ENCODE measurements at places on chromosomes 16 and 17.

DNA sequence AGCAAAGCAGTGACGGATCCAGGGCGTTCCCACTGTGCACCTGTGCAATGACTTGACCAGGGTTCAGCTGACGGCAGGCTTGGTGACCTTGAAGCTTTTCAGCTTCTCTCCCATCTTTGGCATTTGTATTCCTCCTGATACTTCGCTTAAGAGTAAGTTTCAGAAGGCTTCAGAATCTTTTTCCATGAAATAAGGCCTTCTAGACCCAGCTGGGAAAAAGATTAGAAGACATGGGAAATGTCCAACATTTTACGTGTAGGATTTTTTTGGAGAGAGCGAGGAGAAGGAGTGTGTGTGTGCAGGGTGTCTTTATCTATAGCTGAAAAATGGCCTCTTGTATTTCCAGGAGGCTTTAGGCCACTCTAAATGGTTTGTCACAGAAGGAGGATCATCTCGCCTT is 104.1 kb downstream of the BANP start:
- H3K36me3 ChIP-seq, result peaks cover 6% of the 10 kb centered on the region
- no peaks in the 10 kb centered on the region for H3K27me3 ChIP-seq
- no peak for DNase-seq
- no peak overlapping the region for H3K4me3 ChIP-seq

GRCh38 chr17:21036361-21036881 is 6.4 kb downstream of the USP22 start:
- no peak for DNase-seq
- H3K36me3 ChIP-seq, result peaks cover 3% of the 10 kb centered on the region
- no peaks in the 10 kb centered on the region for H3K27me3 ChIP-seq
- H3K4me3 ChIP-seq, result no peak overlapping the region

DNA sequence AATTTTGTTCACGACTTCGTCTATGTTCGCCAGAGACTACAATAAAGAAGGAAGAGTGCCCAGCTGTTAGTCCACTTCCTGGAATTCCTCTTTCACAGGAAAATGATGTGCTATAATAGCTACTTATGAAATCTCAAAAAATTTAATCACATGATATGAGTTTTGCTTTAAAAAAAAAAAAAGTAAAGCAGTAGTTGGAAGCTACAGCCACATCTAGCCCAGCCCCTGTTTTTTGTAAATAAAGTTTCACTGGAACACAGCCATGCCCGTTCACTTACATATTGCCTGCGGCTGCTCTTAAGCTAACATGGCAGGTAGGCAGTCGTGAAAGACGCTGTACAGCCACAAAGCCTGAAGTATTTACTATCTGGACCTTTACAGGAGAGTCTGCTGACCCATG is 15.3 kb downstream of the VPS53 start:
- no peak overlapping the region for H3K4me3 ChIP-seq
- peaks cover 8% of the 10 kb centered on the region for H3K36me3 ChIP-seq
- H3K4me1 ChIP-seq, result peaks cover 21% of the 10 kb centered on the region
- H3K27ac ChIP-seq, result peak overlapping the region; percentile 2

DNA sequence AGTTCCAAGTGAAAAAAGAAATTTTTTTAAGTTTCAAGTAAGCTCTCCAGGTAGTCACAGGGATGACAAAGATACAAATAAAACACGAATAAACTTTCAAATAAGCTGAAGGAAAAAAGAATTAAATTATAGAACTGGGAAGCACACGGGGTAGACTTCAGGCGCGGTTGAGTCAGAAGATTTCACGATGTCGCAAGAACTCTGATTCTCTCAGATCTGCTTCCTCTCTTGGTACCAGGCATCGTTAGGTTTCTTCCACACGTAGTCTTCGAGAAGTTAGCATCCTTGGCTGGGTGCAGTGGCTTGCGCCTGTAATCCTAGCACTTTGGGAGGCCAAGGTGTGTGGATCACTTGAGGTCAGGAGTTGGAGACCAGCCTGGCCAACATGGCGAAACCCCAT is 784.1 kb upstream of the RBFOX1 start:
- no peaks in the 10 kb centered on the region for H3K27me3 ChIP-seq
- H3K4me3 ChIP-seq, result no peak overlapping the region
- no peaks in the 10 kb centered on the region for H3K36me3 ChIP-seq
- H3K4me1 ChIP-seq, result no peaks in the 10 kb centered on the region
- no peak for DNase-seq

DNA sequence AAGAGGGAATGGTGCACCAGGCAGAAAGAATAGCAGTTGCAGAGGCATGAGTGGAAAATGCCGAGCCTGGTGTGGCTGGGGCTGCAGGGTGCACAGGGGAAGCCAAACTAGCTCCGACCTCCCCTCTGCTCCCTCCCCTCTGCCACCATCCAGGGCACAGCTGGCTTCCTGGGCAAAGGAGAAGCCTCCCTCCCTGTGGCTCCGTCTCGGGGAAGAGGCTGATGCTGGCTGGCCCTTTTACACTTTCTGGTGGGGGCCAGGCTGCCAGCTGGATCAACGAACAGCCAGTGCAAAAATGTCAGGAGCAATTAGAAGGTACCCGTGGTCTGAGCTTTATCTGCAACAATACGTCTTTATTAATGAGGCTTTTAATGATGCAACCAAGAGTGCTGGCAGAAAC is 37.1 kb upstream of the KCNJ12 start:
- H3K27ac ChIP-seq, result no peak overlapping the region
- no peaks in the 10 kb centered on the region for H3K27me3 ChIP-seq
- H3K4me1 ChIP-seq, result no peaks in the 10 kb centered on the region
- H3K36me3 ChIP-seq, result no peaks in the 10 kb centered on the region
- DNase-seq, result no peak
- H3K4me3 ChIP-seq, result no peak overlapping the region

- DNase-seq, result no peak
- H3K27me3 ChIP-seq, result no peaks in the 10 kb centered on the region
These were observed 173.6 kb downstream of the MSI2 start for GRCh38 chr17:57429966-57430365.

GRCh38 chr17:32517982-32518381 is 31.2 kb downstream of the CDK5R1 start:
- H3K27me3 ChIP-seq, result no peaks in the 10 kb centered on the region
- no peak for DNase-seq
- H3K4me3 ChIP-seq, result no peak overlapping the region
- no peak overlapping the region for H3K27ac ChIP-seq
- H3K36me3 ChIP-seq, result no peaks in the 10 kb centered on the region
- H3K4me1 ChIP-seq, result peaks cover 19% of the 10 kb centered on the region

DNA sequence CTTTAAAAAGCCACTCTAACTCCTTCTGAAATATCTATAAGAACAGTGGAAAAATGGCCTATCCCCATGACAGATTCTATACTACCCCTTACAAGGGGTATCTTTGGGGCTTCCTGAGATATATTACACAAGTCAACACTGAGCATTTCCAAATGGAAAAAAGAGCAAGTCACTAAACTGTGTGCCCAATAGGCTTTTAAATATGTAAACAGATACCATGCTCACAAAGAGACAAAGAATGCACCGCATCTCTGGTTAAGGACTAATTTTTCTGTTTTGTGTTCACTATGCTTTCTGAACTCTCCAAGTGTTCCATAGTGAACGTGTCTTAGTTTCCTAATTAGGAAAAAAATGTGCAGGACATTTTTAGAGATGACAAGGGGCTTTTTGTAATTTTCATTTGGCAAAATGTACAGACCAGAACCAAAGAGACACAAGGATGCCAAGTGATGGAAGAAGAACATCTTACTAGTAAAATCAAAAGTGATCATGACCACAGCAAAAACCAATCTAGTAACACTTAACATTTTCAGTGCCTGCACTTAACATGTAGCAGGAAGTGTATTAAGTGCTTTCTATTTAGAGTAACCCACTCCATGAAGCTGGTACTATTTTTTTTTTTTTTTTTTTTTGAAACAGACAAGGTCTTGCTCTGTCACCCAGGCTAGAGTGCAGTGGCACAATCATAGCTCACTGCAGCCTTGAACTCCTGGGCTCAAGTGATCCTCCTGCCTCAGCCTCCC is 21.5 kb downstream of the MYH11 start:
- no peaks in the 10 kb centered on the region for H3K4me1 ChIP-seq
- no peak overlapping the region for H3K27ac ChIP-seq
- H3K36me3 ChIP-seq, result no peaks in the 10 kb centered on the region
- H3K27me3 ChIP-seq, result no peaks in the 10 kb centered on the region
- no peak for DNase-seq

DNA sequence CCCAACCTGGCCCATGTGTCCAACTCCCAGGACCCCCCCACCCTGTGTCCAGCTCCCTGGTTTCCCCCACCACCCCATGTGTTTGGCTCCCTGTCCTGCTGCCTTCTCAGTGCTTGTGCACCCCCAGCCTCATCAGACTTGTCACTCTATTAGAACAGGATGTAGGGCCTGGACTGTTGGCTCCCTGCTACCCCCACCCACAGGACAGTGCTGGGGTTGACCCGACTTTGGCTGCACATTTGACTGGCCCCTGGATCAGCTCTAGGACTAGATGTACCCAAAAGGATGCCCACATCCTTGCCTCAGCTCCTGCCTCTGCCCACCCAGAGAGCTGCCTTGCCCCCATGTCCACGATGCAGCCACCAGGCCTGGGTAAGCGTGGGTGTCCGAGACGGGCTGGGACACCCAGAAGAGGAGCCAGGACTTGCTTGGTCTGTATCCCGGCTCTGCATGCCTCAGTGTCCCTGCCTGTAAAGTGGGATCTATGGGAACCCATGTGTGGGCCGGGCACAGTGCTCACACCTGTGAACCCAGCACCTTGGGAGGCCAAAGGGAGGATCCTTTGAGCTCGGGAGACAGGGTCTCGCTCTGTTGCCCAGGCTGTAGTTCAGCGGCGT is 1.5 kb upstream of the CCDC57 start:
- no peaks in the 10 kb centered on the region for H3K36me3 ChIP-seq
- H3K4me3 ChIP-seq, result no peak overlapping the region
- no peak for DNase-seq
- H3K27me3 ChIP-seq, result no peaks in the 10 kb centered on the region
- no peak overlapping the region for H3K27ac ChIP-seq
- peaks cover 33% of the 10 kb centered on the region for H3K4me1 ChIP-seq

- no peaks in the 10 kb centered on the region for H3K27me3 ChIP-seq
- H3K36me3 ChIP-seq, result peaks cover 13% of the 10 kb centered on the region
- peaks cover 66% of the 10 kb centered on the region for H3K4me1 ChIP-seq
- DNase-seq, result peak; percentile 94
- peak overlapping the region; percentile 71 for H3K27ac ChIP-seq
These were observed 30.7 kb downstream of the HIC1 start for GRCh38 chr17:2085648-2085949.

- H3K4me1 ChIP-seq, result peaks cover 45% of the 10 kb centered on the region
- no peaks in the 10 kb centered on the region for H3K36me3 ChIP-seq
- peak overlapping the region; percentile 43 for H3K4me3 ChIP-seq
- peak overlapping the region; percentile 97 for H3K27ac ChIP-seq
These were observed 17.2 kb downstream of the USP31 start for GRCh38 chr16:23131931-23132621.

DNA sequence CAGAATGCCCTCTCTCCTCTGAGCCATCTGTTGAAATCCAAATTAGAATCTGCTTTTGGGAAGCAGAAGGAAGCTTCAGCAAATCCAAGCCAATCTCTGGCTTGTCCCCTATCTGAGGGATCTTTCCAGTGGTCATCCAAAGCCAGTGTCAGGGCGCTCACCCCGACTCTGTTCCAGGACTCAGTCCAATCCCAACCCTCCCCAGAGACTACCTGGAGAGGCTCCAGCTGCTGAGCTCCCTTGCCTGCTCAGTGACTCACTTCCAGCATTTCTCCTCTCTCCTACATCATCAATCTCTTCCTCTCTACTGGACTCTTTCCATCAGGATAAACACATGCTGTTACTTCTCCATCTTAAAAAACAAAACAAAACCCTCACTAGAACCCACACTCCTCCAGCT is 2.4 kb downstream of the MATCAP1 start:
- no peaks in the 10 kb centered on the region for H3K36me3 ChIP-seq
- H3K27me3 ChIP-seq, result no peaks in the 10 kb centered on the region
- H3K4me3 ChIP-seq, result no peak overlapping the region
- peak; percentile 69 for DNase-seq
- H3K4me1 ChIP-seq, result peaks cover 33% of the 10 kb centered on the region

- peaks cover 16% of the 10 kb centered on the region for H3K36me3 ChIP-seq
- no peaks in the 10 kb centered on the region for H3K27me3 ChIP-seq
- peaks cover 7% of the 10 kb centered on the region for H3K4me1 ChIP-seq
- DNase-seq, result no peak
These were observed 56.2 kb upstream of the CRISPLD2 start for GRCh38 chr16:84763629-84764028.

GRCh38 chr16:66937725-66938337 is 2.5 kb downstream of the CES2 start:
- no peaks in the 10 kb centered on the region for H3K27me3 ChIP-seq
- H3K36me3 ChIP-seq, result no peaks in the 10 kb centered on the region
- peaks cover 7% of the 10 kb centered on the region for H3K4me1 ChIP-seq
- H3K4me3 ChIP-seq, result no peak overlapping the region
- H3K27ac ChIP-seq, result no peak overlapping the region

DNA sequence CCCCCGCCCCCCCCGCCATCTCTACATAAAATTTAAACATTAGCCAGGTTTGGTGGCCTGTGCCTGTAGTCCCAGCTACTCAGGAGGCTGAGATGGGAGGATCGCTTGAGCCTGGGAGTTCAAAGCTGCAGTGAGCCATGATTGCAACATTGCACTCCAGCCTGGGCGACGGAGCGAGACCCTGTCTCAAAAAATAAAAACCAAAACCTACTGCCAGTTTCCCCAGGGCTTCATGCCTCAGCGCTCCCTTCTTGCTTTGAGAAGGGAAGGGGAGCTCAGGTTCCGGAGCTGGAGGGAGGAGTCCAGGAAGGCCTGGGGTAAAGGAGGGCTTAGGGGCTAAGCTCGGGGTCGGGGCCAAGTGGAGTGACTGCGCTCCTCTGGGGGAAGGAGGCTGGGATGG is 20.5 kb downstream of the PLCD3 start:
- no peak overlapping the region for H3K4me3 ChIP-seq
- H3K36me3 ChIP-seq, result peaks cover 11% of the 10 kb centered on the region
- no peaks in the 10 kb centered on the region for H3K4me1 ChIP-seq
- no peaks in the 10 kb centered on the region for H3K27me3 ChIP-seq
- H3K27ac ChIP-seq, result no peak overlapping the region
- no peak for DNase-seq

DNA sequence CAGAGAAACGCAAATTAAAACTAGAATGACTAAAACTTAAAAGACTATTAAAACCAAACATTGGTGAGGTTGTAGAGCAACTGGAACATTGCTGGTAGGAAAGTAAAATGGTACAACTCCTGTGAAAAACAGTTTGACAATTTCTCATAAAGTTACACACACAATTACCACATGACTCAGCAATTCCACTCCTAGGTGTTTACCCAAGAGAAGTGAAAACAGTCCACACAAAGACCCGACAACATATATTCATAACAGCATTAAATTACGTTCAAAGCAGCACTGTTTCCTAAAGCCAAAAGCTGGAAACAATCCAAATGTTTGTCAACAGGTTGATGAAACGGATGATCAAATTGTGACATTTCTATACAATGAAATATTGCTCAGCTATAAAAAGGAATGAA is 26.5 kb upstream of the ALOX12 start:
- no peaks in the 10 kb centered on the region for H3K36me3 ChIP-seq
- DNase-seq, result peak; percentile 14
- no peaks in the 10 kb centered on the region for H3K4me1 ChIP-seq
- H3K4me3 ChIP-seq, result no peak overlapping the region
- no peak overlapping the region for H3K27ac ChIP-seq

All from endothelial cell of umbilical vein (primary cell).